ENCODE measurements at places on chromosomes 4 and X.

GRCh38 chrX:14903891-14904290, 30.7 kb downstream of the MOSPD2 start:
- no peak for DNase-seq

DNA sequence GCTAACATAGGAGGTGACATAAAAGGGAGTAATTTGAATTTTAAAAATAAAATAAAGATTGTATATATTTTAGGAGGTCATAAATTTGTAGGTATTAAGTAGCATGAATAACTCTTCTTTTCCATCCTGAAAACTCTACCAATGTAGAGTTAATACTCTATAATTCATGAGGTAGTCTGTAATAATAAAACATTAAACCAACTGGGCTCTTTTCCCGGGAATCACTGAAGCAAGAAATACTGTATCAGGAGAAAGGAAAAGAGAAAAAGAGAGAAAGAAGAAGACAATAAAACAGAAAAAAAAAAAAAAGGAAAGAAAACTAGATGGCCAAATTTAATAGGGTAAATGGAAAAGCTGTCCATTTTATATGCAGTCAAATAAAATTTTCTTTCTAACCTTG, 984.4 kb downstream of the CCSER1 start:
- DNase-seq, result no peak

- no peak for DNase-seq
Observed at GRCh38 chr4:177105536-177105935, 204.1 kb upstream of the NEIL3 start.

- no peak for DNase-seq
Observed at GRCh38 chr4:48945981-48946380, 39.4 kb upstream of the OCIAD2 start.

GRCh38 chrX:27996132-27996531, 14.9 kb upstream of the DCAF8L1 start:
- no peak for DNase-seq

DNA sequence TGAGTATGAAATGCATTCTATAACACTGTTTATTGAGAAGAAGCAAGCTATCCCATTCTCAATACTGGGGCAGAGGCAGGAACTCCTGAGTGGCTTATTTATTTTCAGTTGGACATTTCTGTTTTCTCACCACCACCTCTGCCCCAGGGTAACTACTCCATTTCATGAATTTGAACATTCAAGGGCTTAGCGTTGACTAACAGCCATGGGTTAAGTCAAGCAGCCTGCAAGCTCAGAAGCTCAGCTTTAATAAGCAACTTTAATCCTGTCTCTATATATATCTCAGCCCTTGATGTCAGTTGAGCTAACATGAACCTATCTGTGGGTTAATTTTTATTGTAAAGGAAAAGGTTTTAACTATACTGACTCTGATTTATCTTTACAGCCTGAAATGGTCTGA, 93.8 kb downstream of the MBNL3 start:
- DNase-seq, result no peak

DNA sequence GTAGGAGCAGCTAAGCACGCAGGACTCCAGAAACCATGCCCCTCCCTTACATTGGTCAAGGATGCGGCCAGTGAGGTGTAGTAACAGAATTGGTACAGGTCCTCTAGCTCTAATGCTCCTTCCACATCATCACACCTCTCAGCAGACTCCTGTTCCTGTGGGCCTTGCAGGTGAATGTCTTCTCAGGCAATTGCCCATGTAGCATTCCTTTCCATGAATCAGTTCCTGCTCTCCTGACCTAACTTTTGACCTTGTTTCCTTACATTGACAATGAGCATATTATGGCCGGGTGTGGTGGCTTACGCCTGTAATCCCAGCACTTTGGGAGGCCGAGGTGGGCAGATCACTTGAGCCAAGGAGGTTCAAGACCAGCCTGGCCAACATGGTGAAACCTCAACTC, 31.3 kb downstream of the MAP7D3 start:
- DNase-seq, result no peak

DNA sequence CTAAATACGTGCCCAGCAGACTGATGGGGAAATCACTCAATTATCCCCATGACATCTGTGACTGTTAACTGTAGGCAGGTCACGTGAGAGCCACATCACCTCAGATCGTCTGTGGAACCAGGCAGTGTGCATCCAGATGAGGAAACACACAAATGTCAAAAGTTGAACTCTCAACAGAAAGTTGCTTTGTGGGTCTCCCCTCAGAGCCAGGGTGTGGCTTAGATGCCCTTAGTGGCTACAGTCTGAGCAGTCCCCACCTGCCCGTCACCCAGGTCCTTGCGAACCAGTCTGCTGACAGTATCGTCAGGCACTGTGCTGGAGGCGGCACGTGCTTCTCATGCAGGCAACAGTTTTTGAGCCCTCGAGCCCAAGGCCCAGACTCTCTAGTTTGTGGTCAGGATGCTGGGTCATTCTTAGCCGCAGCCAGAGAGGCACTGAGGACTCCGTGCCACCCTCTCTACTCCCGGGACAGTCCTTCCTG, 10.8 kb downstream of the TMEM187 start:
- no peak for DNase-seq

All from stimulated activated CD4-positive, alpha-beta T cell treated with anti-CD3 and anti-CD28 coated beads, Interleukin-1b, Interleukin-23, amount 100 ng/mL, for 1 hour (primary cell).